GDM1 (cell line): ENCODE measurements at places on chromosomes 7 and 10.

DNA sequence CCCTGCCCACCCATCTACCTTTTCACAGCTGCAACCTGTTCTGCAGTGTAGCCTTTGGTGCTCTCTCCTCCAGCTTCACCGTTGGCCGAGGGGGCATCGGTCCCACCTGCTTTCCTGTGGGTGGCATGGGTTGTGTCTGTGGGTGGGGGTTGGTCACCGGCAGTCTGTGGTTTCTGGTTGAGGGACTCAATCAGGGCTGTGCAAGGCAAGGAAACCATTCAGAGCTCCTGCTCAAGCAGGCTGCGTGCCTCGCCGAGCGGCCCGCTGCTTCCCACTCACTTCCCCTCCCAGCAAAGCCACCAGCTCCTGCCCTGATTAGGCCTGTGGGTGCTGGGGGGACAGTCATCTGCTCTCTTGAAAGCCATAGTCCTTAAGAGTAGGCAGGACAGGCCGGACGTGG is 9.8 kb downstream of the DNAJB12 start:
- peak; percentile 14 for DNase-seq

- no peak for DNase-seq
Observed at GRCh38 chr10:12993595-12993994, 7.9 kb downstream of the CCDC3 start.

DNA sequence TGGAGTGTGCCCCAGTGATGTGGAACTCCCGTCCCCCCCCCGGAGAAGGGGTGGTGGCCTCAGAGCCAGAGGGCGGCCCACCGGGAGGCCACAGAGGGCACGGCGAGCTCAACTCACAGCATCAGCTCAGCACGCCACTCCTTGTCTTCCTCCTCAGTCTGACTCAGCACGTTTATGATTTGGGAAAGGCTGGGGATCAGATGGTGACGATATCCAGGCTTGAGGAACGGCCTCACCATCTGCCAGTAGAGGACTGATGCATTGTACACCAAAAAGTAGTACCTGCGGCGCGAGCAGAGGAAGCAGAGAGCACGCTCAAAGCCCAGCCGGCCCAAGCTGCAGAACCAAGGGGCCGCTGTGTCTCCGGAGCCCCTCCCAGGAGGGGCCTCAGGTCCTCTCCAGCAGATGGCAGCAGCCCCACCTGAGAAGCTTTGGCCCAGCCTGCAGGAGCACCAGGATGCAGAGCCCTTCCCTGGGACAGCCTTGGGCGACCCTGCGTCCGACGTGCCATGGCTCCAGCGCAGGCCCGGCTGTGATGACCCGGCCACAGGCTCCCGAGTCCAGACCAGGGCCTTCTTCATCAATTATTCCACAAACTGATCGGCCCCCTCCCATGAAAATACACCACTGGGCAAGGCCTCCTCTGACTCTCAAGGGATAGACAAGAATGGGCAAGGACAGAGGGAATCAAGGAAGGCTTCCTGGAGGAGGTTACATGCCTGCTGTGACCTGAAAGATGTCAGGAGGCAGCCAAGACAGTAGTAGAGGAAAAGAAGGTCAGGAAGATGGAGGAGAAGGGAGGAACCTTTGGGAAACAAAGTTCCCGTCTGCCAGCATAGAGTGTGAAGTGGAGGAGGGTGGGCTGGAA is 3.7 kb downstream of the CFAP46 start:
- DNase-seq: peak; percentile 40

DNA sequence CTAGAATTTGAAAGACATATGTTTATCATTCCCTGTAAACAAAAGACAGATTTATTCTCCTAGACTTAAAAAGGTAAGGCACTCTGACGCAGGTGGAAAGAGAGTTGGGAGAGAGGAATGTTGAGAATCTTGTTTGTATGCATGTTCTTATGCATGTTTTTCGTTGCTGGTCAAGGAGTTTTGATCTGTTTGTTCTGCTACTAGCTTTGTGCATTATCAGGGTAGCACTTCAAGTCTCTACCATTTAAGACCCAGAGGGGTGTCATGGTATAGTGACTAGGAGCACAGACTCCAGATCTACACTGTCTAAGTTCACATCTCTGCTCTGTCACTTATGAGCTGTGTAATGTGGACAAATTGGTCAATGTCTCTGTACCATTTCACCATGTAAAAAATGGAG is 200.2 kb upstream of the FZD1 start:
- no peak for DNase-seq

GRCh38 chr7:80347173-80347572 is 164.7 kb downstream of the GNAT3 start:
- DNase-seq: no peak

- DNase-seq: no peak
Observed at GRCh38 chr7:5667391-5667790, 114.1 kb downstream of the RNF216 start.

- DNase-seq: no peak
Observed at GRCh38 chr10:61280303-61280702, 172.9 kb downstream of the TMEM26 start.

DNA sequence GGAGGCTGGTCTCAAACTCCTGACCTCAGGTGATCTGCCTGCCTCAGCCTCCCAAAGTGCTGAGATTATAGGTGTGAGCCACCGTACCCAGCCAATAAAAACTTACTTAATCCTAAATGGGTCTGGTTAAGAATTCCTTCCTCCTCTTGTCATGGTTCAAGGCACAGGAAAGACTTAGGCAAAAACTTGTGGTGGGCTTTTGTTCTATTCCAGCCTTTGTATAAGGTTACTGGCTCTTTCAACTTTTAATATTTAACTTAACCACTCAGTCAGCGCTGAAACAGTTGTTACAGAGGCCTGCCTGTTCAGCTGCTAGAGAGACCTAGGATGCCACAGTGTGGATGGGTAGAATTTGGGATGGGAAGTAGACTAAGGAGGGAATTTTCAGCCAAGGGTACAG is 28.1 kb upstream of the GARS1 start:
- DNase-seq: no peak

DNA sequence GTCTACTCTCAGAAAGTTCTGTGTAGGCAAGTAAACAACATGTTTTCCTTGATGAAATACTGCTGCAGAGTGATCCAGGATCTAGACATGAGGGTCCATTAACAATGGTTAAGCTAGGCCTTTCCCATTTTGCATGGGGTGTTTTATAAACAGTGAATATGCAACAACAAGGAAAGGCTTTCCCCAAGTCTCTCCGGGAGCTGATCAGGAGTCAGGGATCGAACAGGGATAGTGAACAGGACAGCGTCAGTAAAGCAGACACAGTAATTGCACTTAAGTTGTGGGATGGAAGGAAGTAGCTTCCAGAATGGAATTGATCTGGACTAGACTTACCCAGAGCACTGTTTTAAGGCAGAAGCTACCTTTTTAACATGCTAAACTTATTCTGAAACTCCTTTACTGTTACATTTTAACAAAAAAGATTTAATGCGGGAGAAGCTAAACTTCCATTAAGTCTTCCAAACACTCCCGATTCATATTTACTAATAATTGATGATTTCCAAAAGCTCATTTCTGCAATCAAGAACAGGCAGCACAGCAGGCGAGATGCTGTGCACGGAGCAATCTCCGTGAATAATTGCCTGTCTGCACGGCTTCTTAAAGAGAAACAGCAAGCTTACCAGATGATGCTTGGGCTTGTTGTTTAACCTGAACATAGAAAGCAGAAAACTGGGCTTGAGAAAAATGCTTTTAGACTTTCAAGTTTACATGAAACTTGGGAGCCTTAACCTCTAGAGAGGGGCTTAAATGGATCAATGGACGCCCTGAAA is 50.3 kb upstream of the DOCK1 start:
- no peak for DNase-seq

- peak; percentile 63 for DNase-seq
Observed at GRCh38 chr10:132575320-132576201, 38.0 kb downstream of the INPP5A start.

GRCh38 chr7:129498021-129498420 is 4.3 kb upstream of the SMKR1 start:
- DNase-seq: no peak

DNA sequence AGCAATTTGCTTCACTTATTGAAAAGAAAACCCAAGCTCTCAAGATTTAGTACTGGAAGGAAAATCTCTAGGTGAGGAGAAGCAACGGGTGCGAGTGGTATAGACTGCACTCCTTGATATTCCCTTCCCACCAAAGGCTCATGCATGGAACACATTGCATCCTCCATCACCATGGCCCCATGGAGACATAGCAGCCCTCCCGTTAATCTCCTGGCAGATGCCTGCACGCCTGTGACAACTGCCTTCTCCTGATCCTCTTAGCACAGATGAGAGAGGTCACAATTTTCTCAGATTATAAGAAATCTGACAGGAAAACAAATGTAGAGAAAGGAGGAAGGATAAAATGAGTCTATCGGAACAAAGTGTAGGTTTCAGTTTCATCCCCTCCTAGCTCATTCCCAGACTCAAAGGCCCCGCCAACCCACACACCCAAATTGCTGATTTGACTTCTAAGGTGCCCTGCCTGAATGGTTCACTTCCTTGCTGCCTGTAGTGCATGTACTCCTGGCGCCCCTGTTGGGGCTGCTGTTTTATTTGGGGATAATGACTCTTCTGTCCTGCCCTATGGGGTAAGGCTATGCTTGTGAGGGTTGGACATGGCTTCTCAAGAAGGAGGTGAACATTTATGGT is 50.0 kb downstream of the PLXNA4 start:
- DNase-seq: no peak

DNA sequence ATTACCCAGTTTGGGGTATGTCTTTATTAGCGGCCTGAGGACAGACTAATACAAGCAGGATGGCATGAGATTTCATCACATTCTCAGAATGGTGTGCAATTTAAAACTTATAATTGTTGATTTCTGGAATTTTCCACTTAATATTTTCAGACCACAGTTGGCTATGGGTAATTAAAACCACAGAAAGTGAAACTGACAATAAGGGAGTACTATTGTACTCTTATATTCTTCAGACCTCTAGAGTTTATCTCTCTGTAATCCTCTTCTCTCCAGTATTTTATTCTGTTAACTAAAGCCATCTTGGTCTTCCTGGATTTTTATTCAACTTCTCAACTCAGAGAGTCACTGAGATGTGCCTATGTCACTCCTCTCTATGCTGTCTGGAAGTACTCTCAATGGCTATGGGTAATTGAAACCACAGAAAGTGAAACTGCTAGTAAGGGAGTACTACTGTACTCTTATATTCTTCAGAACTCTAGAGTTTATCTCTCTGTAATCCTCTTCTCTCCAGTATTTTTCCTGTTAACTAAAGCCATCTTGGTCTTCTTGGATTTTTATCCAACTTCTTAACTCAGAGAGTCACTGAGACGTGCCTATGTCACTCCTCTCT is 118.3 kb downstream of the PPP1R17 start:
- DNase-seq: no peak

- no peak for DNase-seq
Observed at GRCh38 chr7:85567983-85568382, 381.1 kb upstream of the SEMA3D start.

- DNase-seq: no peak
Observed at GRCh38 chr10:17914169-17915045, 37.3 kb upstream of the SLC39A12 start.

DNA sequence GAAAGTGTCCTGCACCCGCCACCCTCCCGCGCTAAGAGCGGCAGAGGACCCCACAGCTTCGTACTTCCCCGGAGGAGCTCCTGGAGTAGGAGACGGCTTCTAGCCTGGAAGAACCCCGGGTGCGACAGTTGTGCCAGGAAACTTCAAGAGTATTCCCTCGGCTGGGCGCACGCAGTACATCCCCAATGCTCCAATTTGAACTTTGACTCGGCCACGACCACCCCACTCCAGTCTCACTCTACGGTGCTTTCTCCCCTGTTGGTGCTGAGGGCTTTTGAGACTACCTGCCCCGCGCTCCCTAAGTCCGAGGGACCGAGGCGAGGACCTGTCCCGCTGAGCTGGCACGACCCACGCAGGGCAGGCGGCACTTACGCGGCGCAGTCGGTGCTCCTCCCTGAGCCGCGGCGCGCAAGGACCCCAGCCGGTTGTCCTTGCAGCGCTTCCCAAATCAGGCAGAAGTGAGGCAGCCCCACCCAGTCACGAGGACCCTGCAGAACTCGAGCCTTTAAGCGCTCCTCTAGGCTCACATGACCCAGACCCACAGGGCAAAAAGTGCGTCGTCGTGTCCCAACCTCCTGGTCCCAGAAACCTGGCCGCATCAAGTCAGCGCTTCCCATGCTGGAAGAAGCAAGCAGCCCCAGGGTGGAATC is at the start of gene CPVL:
CPVL (minus strand) TSS at position 481 of the 650 bp plus-strand sequence. CDS start 25,476 bp downstream, outside the sequence.
- no peak for DNase-seq

DNA sequence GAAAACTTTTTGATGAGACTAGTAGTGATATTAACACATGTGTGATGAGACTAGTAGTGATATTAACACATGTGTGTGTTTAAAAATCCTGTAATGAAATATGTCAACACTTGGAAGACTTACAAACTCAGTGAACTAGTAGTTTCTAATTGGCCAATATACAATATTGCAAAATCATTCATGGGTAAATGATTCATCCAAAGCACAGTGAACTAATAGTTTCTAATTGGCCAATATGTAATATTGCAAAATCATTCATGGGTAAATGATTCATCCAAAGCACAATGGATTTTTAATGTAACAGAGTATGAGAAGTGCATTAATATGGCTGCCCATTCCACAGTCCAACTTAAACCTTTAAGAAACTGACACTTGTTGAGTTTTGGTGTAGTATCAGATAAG is 77.8 kb downstream of the ATAD1 start:
- DNase-seq: no peak

DNA sequence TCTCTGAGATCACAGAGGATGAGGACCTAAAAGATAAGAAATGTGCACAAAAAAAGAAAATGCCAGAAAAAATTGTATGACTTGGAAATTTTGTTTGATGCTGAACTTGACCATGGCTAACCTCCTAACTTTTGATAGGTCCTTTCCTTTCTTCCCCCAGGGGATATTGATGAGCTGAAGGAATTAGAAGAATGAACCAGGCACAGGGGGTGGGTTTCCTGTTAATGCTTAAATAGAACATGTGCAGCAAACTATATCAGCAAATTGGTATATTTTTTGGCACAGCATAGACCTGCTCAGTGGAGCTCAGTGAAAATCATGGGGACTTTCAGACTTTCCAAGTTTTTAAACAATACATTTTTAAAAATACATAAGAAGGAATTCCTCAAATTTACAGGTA is 300.7 kb downstream of the HDAC9 start:
- DNase-seq: no peak

DNA sequence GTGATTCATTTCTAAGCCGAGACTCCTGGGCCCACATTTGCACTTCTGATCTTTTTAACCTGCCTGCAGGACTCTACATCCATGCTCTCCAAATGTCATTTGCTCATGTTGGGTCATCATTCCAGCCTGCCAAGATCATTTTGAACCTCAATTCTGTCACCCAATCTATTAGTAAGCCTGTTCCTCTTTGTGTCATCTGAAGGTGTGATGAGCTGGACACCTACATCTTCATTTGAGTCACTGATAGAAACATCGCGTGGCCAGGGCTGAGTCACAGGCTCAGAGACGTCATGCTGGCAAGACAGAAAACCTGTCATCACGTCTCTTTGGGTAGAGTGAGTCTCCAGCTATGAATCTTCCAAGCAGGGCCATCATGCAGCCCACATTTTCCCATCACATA is 65.3 kb upstream of the SLF2 start:
- no peak for DNase-seq
